Stimulated activated naive CD8-positive, alpha-beta T cell treated with anti-CD3 and anti-CD28 coated beads, Interleukin-15, Interleukin-2, amounts not matched to agents 100 U/mL and 50 U/mL, for 24 hours (primary cell): ENCODE measurements at places on chromosomes 12 and 14.

DNA sequence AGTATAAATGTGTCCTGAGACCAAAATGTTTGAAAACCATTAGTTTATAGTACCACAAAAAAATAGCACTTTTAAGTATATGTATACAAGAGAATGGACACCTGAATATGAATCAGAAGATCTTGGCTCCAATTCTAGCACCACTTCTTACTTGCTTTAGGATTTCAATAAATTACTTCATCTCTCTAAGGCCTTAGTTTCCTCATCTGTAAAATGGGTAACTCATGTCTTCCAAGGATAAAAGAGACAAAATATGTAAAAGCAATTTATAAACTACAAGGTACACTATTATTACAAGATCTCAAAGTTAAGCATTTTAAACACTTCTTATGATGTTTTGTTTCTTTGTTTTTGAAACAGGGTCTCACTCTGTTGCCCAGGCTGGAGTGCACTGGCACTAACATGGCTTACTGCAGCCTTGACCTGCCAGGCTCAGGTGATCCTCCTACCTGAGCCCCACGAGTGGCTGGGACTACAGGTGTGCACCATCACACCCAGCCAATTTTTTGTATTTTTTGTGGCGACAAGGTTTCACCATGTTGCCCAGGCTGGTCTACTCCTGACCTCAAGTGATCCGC lies 9.4 kb downstream of the DUSP16 start:
- no peak for DNase-seq

GRCh38 chr12:124739953-124740561 lies 123.6 kb downstream of the SCARB1 start:
- DNase-seq, result no peak

GRCh38 chr12:53766881-53767280 lies 15.1 kb upstream of the CISTR start:
- DNase-seq, result no peak

- no peak for DNase-seq
Measured at GRCh38 chr12:24743941-24744793, 204.7 kb downstream of the BCAT1 start.

DNA sequence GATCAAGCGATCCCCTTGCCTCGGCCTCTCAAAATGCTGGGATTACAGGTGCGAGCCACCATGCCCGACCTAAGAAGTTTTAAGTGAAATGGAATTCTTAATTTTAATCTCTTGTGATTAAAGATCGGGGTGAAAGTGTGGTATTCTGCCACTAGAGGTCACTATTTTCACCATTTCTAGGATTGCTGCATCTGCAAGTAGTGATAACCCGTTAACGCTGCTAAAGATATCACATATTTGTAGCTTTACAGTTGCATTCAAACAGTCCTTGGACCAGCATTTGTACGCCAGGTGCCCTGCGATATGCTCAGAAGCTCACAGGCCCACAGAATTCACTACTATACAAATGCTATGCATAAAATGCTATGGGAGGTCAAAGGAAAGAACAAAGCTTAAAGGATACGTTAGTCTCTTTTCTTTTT lies 19.3 kb downstream of the CCDC62 start:
- no peak for DNase-seq

- no peak for DNase-seq
Measured at GRCh38 chr12:108729612-108730364, 1.5 kb downstream of the CORO1C start.

GRCh38 chr12:49476091-49476490 lies 62.7 kb upstream of the KCNH3 start:
- no peak for DNase-seq

DNA sequence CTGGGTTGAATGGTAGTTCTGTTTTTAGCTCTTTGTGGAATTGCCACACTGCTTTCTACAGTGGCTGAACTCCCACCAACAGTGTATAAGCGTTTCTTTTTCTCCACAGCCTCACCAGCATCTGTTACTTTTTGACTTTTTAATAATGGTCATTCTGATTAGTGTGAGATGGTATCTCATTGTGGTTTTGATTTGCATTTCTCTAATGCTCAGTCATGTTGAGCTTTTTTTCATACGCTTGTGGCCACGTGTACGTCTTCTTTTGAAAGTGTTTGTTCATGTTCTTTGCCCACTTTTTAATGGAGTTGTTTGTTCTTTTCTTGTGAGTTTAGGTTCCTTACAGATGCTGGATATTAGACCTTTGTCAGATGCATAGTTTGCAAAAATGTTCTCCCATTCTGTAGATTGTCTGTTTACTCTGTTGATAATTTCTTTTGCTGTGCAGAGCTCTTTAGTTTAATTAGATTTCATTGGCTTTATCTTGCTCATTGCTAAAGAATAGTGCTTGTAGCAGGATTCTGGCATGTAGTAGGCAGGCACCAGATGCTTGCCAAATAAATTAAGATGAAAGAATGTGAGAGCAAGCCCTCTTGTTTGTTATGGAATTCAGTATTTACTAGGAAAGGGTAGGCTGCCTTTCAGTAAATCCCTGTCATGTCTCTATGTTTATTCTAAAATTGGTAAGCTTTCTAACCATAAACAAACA lies 86.8 kb downstream of the PDE3A start:
- DNase-seq, result no peak

GRCh38 chr12:109740694-109741245 lies 27.1 kb downstream of the FAM222A start:
- peak; percentile 1 for DNase-seq

DNA sequence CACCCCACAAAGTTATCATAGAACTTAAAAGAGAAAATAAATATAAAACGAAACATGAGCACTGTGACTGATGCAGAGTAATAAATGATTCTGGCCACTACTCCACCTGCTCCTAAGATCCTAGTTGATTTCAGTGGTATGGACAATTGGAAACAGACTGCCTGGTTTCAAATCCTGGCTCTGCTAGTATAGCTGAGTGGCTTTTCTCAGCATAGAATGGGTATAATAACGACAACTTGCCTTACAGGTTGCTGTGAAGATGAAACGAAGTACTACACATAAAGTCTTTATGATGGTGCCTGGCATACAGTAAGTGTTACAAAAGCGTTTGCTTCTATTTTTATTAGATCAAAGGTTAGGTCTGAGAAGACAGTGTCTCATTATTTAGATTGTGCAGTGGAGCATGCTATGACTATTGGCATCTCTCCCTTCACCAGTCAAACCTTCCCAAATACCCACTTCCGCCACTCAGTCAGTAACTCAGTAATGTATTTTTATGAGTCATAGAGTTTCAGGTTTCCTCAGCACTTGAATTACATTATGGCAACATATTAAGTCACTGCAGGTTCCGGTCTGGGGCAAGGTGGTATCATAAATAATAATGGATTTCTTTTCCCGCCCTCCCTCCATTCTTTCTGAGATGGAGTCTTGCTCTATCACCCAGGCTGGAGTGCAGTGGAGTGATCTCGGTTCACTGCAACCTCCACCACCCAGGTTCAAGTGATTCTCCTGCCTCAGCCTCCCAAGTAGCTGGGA lies 29.7 kb upstream of the NR2C1 start:
- DNase-seq, result peak; percentile 29

GRCh38 chr12:22333713-22334409 lies 646 bp downstream of the ST8SIA1 start:
- peak; percentile 11 for DNase-seq

DNA sequence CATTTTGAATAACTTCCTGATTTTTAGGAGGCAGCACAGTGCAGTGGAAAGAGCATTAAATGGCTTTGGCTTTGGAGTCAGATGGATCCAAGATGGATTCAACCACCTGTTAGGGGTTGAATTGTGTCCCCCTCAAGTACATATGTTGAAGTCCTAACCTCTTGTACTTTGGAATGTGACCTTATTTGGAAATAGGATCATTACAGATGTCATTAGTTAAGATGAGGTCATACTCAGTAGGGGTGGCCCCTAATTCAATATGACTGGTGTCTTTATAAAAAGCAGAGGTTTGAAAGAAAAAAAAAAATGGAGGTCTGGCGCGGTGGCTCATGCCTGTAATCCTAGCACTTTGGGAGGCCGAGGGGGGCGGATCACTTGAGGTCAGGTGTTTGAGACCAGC lies 18.8 kb downstream of the ATP5MC2 start:
- DNase-seq, result no peak

- DNase-seq, result no peak
Measured at GRCh38 chr14:84181072-84181471, 1348.9 kb upstream of the FLRT2 start.

- DNase-seq, result no peak
Measured at GRCh38 chr12:120839503-120839902, 64.7 kb downstream of the SPPL3 start.

DNA sequence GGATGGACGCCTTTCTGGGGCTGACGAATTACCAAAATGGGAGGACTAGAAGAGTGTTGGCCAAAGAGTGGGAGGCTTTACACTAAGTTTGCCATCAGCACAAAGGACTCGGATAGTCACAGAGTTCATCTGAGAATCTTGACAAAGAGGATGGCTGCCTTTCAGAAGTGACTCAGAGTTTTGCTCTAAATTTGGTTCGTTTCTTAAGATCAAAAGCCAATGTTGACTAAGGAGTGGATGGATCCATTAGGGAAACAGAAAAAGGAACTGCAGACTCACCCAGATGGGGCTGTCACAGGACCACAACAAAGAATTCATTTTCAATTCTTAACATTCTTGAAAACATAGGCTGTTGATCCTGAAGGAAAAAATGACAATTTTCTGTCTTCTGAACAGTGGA lies 81.3 kb upstream of the DUSP6 start:
- no peak for DNase-seq
